ENCODE measurements at places on chromosomes 2 and 18.

DNA sequence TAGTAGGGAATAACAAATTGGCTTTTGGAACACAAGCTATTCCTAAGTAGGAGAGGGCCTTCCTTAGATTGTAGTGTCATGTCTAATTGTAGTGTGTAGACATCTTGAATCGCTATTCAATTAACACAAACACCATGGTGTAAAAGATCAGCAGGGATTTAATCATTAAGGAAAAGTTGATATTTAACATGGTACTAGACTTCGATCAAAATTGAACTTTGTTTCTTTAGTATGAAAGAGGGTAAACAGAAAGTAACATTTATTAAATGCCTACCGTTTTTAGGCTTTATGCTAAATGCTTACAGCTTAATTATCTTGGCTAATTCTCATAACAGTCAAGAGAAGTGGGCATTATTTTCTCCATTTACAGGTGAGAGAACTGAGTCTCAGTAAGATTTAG is 37.5 kb upstream of the FIGN start:
- DNase-seq: no peak

DNA sequence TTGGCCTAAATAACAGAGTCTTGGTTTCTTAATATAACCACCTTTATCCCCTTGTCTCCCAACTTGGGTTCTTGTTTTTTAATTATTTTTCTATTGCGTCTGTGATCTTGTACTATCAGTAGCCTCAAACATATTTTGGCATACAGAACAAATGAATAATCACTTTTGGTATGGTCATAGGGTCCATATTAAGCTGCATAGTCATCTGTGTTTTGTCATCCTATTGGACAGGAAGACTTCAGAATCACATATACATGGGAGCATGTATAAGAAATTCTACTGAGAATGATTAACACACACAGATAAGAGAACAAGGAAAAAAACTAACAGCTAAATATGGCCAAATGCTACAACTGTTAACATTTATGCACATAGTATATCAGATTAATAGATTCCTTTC is 126.0 kb downstream of the MEP1B start:
- no peak for DNase-seq

DNA sequence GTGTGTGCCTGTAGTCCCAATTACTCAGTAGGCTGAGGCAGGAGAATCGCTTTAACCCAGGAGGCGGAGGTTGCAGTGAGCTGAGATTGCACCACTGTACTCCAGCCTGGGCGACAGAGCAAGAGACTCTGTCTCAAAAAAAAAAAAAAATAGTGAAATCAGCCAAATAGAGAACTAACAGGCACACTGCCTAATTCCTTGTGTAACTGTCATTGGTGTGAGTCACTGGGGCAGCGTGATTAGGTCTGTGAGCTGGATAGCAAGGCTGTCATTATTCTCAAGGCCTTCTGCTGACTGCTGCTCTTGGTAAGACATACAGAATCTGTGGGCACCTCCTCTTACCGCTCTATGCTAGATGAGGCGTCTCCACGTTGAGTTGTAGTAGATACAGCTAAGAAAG is 270.3 kb downstream of the NEDD4L start:
- DNase-seq: no peak

DNA sequence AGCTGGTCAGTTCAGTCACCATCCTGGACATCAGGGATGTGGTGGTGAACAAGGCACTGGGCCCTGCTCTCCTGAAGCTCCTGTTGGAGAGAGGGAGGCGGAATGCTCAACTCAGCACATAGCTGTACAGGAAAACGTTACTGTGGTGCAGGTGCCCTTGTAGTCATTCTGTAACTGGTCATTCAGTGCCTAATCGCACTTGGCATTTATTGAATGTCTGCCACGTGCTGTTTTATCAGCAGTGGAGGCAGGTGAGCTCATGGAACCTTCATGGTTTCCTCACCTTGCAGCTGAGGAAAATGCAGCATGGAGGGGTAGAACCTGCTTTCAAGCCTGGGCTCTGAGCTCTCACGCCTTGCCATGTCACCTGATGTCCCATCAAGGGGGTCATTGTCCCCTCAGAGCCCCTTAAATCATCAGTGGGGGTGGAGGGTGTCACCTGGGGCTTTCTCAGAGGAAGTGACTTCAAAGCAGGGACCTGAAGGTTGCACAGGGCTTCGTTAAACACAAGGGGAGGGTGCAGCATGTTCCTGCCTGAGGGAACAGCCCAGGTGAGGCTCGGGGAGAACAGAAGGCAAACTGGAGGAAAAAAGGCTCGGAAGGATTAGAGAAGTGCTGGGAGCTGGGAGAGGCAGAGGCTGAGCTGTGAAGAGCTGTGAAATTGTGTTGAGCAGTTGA is 56.0 kb upstream of the RPL31 start:
- no peak for DNase-seq

DNA sequence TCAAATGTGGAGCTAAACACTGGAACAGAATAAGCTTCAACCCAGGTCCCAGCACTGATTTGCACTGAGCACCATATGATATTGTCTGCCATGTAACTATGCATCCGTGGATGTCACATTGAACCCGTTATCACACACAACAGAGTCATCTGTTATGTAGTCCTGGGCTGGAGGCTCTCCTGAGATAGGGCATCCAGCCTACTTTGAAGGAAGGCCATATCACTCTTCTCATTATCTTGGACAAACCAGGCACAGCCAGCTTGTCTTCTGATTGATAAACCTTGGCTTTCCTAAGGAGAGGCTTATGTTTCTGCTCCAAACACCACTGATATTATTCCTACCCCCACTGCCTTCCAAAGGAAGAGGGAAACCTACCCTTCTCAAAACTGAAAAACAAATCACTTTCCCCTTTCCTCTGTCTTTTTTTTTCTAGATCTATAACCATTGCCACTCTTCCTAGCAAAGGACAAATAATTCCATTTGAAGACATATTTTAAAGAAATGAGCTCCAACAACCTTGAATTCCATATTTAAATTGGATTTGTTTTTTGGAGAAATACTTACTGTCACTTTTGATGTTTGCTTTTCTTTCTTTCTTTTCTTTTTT is 16.4 kb downstream of the RSAD2 start:
- no peak for DNase-seq

DNA sequence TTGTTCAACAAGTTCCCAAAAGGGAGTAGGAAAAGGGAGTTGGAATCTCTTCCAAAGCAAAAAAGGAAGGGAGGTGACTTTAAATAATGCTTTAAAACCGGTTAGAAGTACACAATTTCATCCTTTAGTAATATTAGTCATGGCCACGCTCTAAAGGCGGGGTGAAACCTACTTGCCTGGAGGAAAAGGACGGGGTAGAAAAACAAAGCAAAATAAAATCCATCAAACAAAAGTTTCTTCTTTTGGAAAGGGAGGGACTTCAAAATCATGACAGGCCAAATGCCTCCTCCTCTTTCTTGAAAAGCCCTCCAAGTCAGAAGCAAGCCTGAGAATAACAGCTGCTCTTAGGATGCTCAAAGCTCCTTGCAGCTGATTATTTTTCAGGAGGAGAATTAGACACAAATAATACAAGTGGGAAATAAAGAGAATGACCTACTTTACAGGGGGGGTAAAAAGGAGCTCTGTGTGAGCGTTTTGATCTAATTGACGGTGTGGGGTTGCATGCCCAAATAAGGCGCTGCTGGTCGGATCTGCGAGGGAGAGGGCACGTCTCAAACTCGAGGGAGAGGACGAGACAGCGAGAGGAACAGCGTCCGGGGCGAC is 1.8 kb upstream of the NPAS2 start:
- DNase-seq: no peak

DNA sequence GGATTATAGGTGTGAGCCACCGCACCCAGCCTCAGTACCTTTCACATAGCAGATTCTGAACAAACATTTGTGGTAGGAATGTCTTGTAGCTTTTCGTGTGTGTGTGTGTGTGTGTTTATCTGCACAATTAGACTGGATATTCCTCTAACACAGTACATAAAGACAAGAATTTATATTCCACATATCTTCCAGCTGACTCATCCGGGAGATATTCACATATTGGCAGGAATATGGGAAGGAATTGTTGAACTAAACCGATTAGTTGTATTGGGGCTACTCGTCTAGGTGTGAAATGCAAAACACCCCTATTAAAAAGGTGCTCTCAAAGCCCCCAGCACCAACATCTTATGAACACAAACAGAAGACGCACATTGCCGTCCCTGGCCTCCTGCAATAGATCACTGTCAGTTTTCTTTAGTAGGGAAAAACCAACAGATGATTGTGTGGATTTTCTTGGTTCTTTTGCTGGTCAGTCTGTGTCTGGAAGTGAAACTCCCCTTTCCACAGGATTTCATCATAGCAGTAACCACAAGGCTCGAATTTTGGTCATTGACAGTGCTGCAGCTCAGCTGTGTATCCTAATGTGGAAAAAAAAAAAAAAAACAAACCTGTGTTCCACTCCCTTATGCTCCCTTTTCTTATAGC is 208.5 kb upstream of the ACVR2A start:
- no peak for DNase-seq

DNA sequence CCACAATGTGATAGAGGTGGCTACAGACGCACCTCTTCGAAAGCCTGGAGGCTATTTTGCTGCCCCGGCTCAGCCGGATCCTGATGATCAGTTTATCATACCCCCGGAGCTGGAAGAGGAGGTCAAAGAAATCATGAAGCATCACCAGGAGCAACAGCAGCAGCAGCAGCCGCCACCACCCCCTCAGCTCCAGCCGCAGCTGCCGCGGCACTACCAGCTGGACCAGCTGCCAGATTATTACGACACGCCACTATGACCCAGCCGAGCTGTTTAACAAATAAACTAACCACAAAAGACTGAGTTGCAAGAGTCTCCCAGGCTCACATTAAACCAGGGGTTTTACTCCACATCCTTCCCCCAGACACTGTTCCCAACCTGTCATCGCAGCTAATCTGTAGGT is 263.8 kb downstream of the PHLPP1 start:
- peak; percentile 83 for DNase-seq

- DNase-seq: no peak
Measured at GRCh38 chr2:186347472-186347871, 138.6 kb upstream of the ZC3H15 start.

DNA sequence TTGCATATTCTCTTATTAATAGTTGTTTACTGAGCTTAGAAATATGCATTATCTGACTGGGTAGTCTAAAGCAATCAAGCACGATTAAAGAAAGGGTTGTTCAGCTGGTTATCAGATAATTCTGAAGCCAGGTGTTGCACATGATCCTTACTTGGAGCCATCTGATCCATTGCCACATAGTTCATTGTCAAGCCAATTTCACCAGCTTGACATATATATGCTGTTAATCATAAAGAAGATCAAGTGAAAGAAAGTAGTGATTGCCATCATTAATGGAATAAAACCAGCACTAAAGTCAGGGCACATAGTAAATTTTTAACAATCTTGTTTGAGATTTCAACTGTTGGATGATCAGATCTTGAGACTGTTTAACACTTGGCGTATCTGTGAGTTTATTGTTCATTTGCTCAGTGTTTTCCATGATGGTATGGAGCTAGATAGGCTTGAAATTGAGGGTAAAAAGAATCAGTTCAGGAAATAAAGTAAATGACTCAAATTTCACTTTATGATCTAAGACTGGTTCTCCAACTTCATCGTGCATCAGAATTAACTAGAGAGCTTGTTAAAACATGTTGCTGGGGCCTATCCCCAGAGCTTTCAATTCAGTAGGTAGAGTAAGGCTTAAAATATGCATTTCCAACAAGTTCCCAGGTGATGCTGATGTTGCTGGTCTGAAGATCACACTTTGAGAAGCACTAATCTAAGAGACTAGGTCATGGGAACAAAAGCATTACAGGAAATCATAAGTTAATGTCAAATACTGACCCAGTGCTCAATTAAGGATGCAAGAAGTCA is 539.6 kb downstream of the SATB2 start:
- no peak for DNase-seq

- no peak for DNase-seq
Measured at GRCh38 chr2:181438261-181438660, 18.9 kb upstream of the ITGA4 start.

DNA sequence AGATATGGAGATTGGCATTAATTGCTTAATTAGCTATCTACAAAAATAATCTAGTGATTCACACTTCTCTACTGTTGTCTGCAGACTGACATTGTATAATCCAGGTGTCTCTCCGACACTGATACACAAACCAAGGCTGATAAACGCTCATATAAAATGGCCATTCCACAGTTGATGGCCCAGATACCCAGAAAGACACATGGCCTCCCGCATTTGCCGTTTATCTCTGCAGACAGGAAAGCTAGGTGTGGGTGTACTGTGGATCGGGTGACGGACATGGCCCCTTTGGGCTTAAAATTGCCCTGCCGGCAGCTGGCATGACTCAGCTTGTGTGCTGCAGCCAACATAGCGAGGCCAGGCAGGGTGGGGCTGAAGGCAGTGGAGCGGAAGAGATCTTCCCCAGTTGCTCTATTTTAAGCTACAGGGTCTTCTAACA is 18.5 kb downstream of the PMAIP1 start:
- DNase-seq: peak; percentile 90

DNA sequence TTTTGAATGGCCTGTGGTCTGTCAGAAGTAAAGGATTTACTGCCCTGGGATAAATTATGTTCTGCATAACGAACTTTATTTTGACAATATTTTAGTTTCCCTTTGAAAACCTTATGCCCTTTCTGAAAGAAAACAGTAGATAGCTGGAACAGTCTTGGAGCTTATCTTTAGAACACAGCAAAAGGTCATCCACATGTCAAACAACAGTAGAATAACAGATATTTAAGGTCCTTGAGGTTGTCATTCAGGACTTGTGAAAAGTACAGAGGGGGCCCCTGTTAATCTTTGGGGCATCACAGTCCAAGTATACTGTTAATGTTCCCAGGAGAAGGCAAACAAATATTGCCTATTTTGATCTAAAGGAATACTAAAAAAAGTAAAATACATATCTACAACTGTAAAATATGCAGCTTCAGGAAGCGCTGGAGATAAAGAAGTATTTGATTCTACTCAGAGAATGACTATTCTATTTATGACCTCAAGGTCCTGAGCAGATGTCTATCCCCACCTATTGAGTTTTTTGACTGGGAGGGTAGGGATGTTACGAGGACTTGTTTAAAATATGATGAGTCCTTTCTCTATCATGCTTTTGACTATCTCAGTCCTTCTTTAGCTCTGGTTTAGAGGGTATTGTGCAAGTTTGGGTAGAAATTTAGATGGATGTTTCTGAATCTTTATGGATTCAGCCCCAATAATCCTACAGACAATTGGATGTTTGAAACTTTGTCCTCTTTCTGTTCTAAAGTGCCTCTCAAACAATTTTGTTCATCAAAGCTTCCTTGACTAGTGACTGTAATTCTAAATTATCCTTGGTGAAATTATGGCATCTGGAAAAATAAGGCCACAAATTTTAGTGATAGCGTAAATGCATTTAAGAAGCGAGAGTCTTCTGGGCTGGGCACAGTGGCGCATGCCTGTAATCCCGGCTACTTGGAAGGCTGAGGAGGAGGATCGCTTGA is 25.1 kb upstream of the TMEM214 start:
- DNase-seq: no peak

DNA sequence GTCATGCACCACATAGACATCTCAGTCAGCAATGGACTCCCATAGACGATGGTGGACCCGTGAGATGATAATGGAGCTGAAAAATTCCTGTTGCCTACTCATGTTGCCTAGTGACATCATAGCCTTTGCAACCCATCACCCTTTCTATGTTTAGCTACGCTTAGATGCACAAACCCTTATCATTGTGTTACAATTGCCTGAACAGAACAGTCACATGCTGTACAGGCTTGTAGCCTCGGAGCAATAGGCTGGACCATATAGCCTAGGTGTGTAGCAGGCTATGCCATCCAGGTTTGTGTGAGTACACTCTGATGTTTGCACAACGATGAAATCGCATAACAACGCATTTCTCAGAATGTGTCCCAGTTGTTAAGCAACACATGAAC is 221.6 kb downstream of the ALPK2 start:
- no peak for DNase-seq

Measured in SHP77 treated with DMSO at 0.1 percent for 48 hours (cell line).